GM23338 (cell line): ENCODE measurements at places on chromosomes 6 and 20. TPM values are rescaled to one million over a fixed set of nuclear protein-coding genes. Genes with fewer than 3 reads are reported as not detected.

Gene CCN5
- not detected in 2 replicates for total RNA-seq

Gene ULBP3
- total RNA-seq = 3.3 and 4.2 TPM in 2 replicates

Gene MYMX
- 2.8 TPM in 2 replicates for total RNA-seq

Gene ALDH5A1
- total RNA-seq = 4.6 and 5.2 TPM in 2 replicates

Gene FAM217A
- not detected in 2 replicates for total RNA-seq

Gene AGPAT1
- total RNA-seq = 58.8 and 82.1 TPM in 2 replicates

Gene MEI4
- 0.16 and 0.63 TPM in 2 replicates for total RNA-seq

Gene PROKR2
- total RNA-seq = 2.1 and 5.9 TPM in 2 replicates

Gene DEFB126
- total RNA-seq = not detected in 2 replicates
